Thymus (tissue), 14 donors: ENCODE measurements at places on chromosomes 7 and 10. TPM values are rescaled to one million over a fixed set of nuclear protein-coding genes. Genes with fewer than 3 reads are reported as not detected.

Gene ANXA8
- polyA plus RNA-seq: 23.2 TPM

GRCh38 chr10:86212391-86212700, 154.2 kb downstream of the GRID1 start:
- DNase-seq: no peak

GRCh38 chr7:79790656-79791262, 337.3 kb upstream of the MAGI2 start:
- DNase-seq: no peak

GRCh38 chr7:151301471-151302462, 39.8 kb upstream of the NUB1 start:
- no peak for DNase-seq

Gene NEURL1
- polyA plus RNA-seq: 3.0 TPM

- no peak for DNase-seq
Observed at GRCh38 chr10:69232252-69232651, 12.1 kb downstream of the HKDC1 start.
